Right atrium auricular region (tissue), 2 donors: ENCODE measurements at places on chromosomes 4 and X. TPM values are rescaled to one million over a fixed set of nuclear protein-coding genes. Genes with fewer than 3 reads are reported as not detected.

P2RY4 gene
- total RNA-seq = not detected

SEPSECS gene
- 3.9 TPM for total RNA-seq

PRR32 gene
- 3.6 TPM for total RNA-seq

DNA sequence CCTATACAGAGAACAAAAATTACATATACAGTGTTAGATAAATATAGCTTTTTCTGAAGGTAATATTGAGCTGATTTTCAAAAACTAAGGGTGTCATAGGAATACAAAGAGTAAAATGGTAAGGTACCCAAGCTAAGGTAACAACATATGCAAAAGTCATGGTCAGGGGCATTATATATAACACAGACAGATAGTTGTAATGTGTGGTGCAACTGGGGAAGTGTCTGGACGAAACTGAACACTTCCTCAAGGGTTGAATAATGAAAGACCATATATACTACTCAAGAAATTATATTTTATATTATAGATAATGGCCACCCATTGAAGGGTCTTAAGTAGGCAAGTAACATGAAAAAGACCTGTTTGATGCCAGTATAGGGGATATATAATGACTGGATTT lies 262.1 kb upstream of the CXXC4 start:
- DNase-seq = no peak
